ENCODE measurements at places on chromosomes 5 and 9. TPM values are rescaled to one million over a fixed set of nuclear protein-coding genes. Genes with fewer than 3 reads are reported as not detected.

DNA sequence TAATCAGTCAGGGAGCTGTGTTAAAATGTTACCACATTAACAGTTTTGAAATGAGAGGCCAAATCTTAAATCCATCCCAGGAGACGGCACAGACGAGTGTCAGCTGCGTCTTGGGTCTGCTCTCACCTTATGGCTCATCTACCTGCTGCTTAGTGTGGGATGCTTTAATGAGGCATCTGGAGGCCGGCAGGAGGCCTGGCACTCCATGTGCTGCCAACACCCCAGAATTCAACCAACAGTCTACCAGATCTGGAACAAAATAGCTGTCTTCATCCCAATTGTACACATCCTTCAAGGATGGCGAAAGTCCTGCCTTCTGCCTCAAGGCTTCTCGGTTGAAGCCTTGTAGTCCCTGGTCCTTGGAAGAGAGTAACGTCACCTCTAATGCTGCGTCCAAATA, 12.0 kb downstream of the PRKACG start:
- DNase-seq = no peak

GRCh38 chr5:173534664-173535063, 81.8 kb downstream of the BOD1 start:
- no peak for DNase-seq

The PTPRD gene
- total RNA-seq = 4.7 TPM

DNA sequence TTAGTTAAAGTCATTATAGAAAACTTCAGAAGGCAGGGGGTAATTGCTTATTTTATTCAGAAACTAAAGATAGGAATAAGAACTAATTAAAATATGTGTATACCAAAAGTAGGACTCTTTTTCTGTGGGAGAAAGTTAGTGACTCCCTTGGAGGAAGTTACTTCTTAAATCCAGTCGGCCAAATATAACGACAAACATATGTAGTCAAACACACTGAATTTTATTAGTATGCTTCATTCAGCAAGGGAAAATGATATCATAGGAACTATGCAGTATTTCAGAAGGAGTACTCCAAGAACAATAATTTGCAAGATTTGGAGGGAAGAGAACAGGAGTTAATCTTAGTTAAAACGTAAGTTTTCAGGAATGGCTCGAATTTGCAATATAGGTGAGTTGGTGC, 432.6 kb downstream of the CYLC2 start:
- no peak for DNase-seq

- DNase-seq = no peak
These were observed 43.9 kb downstream of the FYB1 start for GRCh38 chr5:39175273-39175955.

Data from sciatic nerve (tissue), 2 donors.